ENCODE measurements at places on chromosomes 2 and 18. TPM values are rescaled to one million over a fixed set of nuclear protein-coding genes. Genes with fewer than 3 reads are reported as not detected.

DNA sequence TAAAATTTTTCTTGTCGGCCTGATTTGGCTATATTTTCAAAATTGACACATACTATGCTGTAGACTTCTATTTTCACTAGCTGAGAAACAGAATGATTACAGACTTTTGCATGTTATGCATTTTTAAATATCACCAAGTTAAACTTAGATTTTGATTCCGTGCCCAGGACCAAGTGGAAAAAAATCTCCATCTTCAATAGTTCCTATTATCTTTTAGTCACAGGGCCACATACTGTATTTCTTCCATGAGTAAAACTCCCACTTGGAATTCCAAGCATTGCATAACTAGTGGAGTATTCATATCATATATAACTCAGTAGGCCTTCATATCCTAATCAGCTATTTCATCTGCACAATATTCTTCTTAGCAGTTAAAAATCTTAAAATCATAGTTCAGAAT is 470.9 kb downstream of the ARHGAP15 start:
- DNase-seq = peak; percentile 61

GRCh38 chr18:950882-951495 is 46.3 kb downstream of the ADCYAP1 start:
- DNase-seq = no peak

- DNase-seq = peak; percentile 72
Observed at GRCh38 chr2:172251231-172251630, 148.5 kb upstream of the DLX2 start.

- no peak for DNase-seq
Observed at GRCh38 chr2:96436961-96437360, 68.2 kb downstream of the NEURL3 start.

- no peak for DNase-seq
Observed at GRCh38 chr2:61970807-61971556, 65.5 kb downstream of the COMMD1 start.

DNA sequence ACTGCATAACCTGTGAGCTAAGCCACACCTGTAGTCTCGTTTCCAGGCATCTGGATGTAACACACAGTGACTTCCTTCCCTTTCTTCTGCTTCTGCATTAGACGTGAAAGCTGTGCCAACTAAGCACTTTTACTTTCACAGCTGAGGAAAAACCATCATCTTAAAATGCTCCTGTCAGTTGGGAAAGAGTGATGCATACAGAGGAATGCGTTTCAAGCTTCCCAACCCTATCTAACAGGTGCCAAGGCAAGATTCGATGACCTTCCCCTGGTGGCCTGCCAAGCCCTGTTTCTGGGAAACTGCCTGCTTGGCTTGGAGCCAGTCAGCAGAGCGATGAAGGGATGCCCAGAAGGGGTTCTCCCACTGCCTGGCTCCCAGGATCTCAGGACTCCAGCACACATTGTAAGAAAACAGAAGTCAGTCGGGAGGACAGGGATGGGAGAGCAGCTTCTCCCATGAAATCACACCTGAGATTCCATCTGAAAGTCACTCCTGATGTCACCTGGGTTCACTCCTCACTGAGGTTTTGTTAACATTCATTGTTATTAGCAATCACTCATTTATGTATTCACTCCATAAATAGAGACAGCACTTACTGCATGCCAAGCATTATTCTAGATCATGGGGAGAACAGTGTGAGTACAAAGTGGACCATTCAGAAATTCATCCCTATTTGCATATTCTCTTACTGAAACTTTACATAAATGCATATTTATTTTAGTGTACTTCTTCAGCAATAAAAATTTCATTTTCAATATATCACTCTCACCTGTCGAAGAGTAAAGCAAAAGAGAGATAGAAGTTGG is 64.1 kb downstream of the DTNA start:
- DNase-seq = peak; percentile 64

DNA sequence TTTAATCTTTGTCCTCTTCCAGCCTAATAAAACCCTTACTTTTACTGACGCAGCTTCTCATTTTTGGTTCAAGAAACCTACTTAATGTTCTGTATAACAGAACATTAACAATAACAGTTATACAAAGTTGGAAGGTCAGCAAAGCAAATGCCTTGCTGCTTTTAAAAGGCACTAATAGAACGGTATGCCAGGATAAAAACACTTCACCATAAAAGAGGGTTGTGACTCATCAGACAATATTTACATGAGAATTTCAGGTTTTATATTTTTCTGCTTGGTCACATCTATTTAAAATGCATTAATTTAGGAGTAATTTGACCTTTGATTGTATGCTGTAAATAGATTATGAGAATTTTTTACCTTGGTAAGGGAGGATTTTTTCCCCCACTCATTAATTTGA is 3.0 kb downstream of the KLHL41 start:
- peak; percentile 47 for DNase-seq

DNA sequence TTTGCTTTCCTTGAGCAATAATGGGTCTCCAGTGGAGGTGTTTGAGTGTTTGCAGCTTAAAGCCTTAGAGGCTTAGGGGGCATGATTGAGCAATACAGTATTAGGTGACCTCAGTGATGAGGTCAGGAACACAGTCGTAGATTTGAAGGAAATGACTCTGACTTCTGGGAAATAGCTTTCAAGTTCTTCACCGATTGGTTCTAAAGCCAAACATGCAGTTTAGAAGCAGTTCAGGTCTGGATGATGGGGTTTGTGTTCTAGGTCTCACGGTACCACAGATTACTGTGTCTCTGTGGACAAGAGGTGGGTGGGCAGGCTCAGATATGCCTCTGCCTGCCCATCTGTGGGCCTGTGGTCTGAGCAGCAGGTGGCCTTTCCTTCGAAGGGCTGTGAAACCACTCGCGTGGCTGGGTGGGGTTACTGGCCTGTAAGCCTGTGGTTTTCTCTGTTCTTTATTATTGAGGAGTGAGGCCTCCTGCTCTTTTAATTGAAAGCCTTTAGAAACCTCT is 7.8 kb downstream of the MTHFD2 start:
- peak; percentile 65 for DNase-seq

DNA sequence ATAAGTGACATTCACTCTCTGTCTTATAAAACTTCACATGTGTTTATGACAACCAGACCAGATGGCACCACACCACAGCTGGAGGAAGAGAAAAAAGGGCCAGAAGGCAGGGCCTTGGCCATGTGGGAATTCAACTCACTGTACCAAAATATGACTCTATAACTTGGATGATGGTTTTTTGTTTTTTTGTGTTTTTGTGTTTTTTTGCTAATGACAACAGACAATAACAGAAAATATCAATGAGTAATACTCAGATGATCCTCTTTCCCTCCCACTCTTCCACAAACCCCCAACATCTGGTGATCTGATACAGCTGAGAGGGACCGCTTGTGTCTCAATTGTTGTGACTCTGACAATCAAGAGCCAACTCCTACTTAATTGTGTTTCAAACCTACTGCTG is 12.4 kb downstream of the NMI start:
- DNase-seq = no peak

DNA sequence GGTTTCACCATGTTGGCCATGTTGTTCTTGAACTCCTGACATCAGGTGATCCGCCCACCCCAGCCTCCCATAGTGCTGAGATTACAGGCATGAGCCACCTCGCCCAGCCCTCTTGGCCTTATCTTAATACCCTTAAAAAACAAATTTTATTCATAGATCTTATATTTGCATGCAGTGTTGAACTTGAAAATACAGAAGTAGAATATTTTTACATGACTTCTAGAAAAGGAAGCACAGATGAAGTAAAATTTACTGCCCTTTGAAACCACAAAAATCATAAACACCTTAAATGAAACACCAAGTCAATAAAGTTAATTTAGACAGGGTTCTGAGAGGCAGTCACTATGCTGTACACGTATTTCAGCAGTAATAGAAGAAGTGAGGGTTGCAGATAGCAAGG is 145.7 kb downstream of the CERS6 start:
- DNase-seq = no peak

- DNase-seq = no peak
Observed at GRCh38 chr2:34731292-34731691, 1132.2 kb upstream of the FAM98A start.

- DNase-seq = peak; percentile 54
Observed at GRCh38 chr2:175414882-175415487, 233.5 kb upstream of the ATP5MC3 start.

DNA sequence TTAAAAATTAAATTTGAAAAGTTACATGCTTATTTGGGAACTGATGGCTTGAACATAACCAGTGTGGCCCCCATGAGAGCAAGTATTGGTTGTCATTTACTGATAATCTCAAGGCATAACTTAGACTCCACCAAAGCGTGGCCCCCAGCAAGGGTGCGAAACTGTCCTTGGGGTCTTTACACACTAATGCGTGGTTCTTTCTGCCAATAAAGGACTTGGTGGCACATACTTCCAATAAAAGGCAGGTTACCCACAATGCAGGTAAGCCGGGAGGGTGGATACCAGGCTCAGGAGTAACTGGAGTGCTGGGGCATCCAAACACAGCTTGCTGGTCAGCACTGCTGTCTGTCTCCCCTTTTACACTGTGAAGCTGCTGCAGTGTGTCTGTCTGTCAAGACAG is 278.2 kb upstream of the NCKAP5 start:
- DNase-seq = no peak

- no peak for DNase-seq
Observed at GRCh38 chr2:68171684-68172083, 14.0 kb downstream of the PNO1 start.

GRCh38 chr2:180562378-180562777 is 418.0 kb upstream of the UBE2E3 start:
- no peak for DNase-seq

UGT1A3 gene
- not detected for polyA plus RNA-seq

SP5 gene
- polyA plus RNA-seq = not detected

LIMS3 gene
- 0.99 TPM for polyA plus RNA-seq

RAD51AP2 gene
- not detected for polyA plus RNA-seq

FMNL2 gene
- 8.5 TPM for polyA plus RNA-seq

DCDC2C gene
- polyA plus RNA-seq = not detected

HRH4 gene
- polyA plus RNA-seq = not detected
